NCI-H510A (cell line): ENCODE measurements at places on chromosomes 6 and 20.

DNA sequence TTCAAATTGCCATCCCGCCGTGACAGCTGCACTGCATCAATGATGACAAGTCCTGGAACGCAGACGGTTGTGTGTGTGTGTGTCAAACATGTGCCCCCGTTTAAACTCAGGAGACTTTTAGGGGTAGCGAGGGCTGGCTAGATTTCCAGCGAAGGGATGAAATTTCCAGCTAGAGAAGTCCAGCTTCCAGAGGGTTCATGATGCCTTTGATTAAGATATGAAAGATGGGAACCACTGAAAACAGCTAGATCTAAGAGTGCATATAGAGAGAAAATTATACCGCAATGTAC lies 644 bp downstream of the KIZ start:
- DNase-seq: no peak

GRCh38 chr6:20632696-20633095 lies 98.4 kb downstream of the CDKAL1 start:
- DNase-seq: no peak

DNA sequence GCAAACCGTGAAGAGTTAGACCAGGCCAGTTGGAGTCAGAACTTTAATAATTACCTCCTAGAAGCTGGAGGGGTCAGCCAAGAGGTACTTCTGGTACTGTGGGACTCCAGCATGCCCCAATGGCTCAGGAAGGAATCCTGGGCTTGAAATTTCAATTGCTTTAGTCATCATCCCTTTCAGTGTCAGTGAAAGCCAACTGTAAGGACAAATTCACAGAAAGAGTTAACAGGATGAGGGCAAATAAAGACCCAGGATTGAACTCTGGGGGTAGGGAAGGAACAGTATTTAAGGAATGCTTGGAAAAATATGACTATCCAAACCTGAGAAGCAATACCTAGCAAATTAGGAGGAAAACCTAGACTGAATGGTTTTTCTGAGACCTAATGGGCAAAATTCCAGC lies 735.1 kb upstream of the MARCKS start:
- no peak for DNase-seq

DNA sequence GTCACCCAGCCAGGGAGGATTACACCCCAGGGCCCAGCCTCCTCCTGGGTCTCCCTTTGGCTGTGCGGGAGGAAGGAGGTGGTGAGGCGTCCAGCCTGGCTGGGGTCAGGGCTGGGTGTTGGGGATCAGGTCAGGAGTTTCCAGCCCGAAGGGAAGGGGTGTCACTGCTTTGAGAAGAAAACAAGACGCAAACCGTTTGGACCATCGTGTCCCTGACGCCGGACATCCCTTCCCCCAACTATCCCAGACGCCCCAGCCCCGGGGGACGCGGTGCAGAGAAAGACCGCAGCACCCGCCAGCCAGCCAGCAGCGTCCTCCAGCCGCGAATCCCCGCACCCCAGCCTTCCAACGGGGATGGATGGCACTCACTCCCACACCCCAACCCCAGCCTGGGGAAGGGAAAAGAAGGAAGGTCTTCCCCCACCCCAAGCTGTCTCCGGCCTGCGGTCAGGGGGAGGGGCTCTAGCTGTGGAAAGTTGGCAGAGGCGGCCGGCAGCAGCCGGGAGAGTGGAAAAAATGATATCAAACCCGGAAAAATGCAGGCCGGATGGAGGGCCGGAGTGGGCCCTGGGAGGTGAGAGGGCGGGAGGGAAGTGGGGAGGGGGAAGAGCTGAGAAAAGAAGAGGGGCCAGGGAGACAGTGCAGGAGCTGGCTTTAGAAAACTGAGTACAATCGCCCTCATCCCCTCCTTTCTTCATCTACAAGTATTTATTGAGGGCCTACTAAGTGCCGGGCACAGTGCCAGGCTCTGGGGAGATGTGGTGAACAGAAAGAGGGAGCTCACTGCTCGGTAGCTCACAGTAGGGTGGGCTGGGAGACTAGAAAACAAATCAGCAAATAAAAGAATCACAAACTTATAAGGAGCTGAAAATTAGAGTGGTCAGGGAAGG lies 10.6 kb downstream of the REM1 start:
- no peak for DNase-seq

- DNase-seq: no peak
These were observed 121.0 kb downstream of the BTBD9 start for GRCh38 chr6:38518511-38519304.

GRCh38 chr6:143901885-143902750 lies 37.8 kb downstream of the ZC2HC1B start:
- DNase-seq: no peak

GRCh38 chr6:142819603-142820337 lies 125.2 kb downstream of the HIVEP2 start:
- DNase-seq: no peak

DNA sequence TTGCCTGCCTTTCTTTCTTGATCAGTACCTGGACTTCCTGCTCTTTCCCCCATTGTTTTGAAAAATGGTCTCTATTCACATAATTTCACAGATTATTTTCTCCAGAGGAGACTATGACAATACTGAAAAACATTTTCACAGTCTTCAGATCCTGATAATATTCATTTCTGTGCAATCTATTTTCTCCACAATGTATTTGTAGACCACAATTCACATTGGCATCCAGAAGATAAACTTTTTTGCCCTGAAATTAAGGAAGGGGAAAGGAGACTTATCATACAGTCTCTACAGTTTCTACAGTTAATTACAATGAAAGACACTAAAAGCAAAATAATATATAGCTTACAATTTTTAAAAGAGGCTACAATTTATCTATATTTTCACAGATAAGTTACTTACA lies 18.4 kb downstream of the LCA5 start:
- DNase-seq: no peak

DNA sequence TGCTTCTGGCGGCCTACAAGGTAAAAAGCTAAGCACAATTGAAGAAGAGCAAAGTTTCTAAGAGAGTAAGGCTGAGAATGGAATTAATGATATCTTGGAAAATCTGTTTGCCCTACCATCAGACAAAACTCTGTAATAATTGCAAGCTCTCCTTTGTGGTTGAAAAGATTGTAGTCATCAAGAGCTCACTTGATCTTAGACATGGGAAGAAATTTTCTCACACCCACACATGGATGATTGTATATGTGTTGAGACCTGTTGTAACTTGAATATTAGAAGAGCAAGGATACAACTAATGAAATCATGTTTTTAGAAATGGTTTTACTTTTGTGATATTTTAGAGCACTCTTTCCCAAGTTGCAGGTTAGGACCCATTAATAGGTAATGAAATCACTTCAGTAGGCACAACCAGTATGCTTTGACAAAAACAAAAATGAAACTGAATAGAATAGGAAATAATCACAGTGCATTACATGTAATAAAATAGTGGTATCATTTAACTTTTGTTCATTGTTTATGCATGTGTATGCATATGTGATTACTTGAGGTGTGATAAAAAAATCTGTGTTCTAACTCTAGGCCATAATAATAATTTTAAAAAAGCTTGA lies 14.0 kb downstream of the DCBLD1 start:
- DNase-seq: no peak

- DNase-seq: no peak
These were observed 532.1 kb upstream of the JAG1 start for GRCh38 chr20:11205769-11206362.

DNA sequence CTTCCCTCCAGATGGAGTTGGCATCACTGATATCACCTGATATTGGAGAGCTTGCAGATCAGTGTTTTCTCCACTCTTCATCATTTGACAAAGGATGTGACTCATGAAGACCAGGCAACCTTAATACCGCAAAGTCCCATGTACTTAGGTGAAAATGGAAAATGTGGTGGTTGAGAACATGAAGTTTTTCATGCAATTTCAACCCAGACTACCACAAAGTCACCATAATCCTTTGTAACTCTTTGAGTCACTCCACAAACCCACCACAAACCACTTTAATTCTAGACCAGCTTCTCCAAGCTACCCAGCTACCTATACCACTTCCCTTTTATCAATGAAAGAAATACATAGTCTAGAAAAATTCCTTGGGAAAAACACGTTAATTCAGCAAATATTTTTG lies 7.1 kb downstream of the NHLRC1 start:
- DNase-seq: no peak

DNA sequence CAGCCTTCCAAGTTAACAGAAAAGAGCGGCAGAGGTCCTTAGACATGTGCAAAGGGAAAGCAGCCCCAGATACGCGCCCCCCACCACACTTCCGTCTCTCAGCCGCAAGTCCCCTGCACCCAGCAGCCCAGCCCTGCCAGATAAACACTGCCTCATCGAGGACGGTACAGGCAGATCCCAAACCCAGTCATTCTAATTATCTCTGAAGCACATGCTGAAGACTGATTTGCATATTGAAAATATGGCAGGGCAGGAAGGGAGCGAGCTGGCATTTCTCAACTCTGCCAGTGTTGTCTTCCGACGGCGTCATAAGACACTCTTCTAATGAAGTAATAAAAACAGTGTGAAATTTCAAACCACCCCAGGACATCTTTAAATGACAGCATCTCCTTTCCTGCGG lies 122.8 kb upstream of the CDH4 start:
- DNase-seq: no peak

GRCh38 chr20:62060631-62061541 lies 4.8 kb downstream of the TAF4 start:
- no peak for DNase-seq

DNA sequence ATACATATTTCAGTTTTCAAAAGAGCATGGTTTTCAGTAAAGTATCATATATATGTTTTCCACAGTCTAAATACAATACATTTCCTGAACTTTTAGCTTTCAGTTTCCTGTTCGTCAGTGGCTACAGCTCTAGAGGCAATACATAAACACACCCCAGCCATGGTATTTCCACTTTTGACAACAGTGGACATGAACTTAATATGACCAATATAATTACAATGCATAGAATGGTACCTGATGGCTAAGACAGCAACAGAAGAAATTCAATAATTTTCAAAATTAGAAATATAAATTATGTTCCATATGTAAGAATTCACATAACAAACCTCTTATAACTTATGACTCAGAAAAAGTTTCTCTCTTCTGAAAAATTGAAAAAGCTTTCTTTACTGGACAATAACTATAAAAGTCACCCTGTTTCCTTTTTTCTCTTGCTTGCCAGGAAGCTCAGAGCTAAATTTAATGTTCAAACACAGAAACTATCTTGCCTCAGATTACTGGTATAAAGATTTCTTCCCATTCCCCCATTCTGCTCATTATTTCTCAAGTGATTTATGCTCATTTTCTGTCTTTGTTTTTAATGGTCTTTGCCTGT lies 19.2 kb downstream of the FKBP5 start:
- no peak for DNase-seq

GRCh38 chr6:100432136-100432535 lies 32.6 kb downstream of the SIM1 start:
- DNase-seq: no peak

GRCh38 chr6:73983367-73983766 lies 287.4 kb downstream of the CD109 start:
- no peak for DNase-seq

- no peak for DNase-seq
These were observed 702.1 kb downstream of the FRK start for GRCh38 chr6:115358616-115359015.

DNA sequence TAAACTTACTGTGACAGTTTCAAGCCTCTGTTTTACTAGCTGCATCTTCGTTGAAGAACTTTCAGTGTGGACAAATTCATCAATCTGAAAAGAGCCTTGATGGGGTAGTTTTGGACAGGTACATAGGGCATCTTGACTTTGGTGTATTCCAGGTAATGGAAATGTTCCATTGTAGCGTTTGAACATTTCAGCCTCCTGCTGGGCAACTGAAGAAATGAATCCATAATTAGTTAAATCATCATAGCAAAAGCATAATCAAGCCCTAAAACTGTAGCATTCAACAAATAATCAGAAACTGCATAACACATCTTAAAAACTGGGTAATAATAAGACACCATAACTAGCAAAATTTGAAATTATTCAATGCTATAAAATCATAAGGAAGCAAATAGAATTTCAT lies 86.2 kb downstream of the AHI1 start:
- DNase-seq: no peak

DNA sequence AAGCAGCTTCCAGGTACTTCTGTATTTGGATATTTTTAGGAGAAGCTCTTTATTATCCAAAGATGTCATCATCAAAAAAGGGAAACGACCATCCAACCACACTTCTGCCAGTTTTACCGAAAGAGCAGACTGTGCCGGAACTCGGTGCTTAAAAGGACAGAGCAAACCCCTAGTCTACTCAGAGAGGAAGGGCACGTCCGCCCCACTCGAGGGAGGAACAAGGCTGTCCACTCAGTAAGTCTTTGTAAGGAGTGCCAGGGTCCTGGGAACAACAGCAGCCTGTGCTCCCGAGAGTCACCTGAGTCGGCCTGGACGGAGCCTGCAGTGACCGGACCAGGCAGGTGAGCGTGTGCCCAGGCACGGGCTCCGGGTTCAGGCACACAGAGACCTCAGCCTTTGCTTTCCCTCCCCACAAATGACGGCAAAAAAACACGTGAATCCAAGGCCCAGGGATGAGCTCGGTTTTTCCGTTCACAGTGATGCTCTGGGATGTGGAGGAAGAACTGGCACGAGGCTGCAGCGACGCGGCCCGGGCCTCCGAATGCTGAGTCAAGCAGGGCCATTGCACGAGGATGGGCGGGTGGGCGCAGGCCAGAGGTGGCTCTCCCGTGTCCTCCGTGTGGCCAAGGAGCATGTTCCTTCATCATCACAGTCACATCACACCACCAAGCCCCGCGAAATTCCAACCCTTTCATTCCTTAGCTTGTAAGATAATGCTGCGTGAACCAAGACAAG lies 17.4 kb upstream of the SLCO4A1 start:
- no peak for DNase-seq

DNA sequence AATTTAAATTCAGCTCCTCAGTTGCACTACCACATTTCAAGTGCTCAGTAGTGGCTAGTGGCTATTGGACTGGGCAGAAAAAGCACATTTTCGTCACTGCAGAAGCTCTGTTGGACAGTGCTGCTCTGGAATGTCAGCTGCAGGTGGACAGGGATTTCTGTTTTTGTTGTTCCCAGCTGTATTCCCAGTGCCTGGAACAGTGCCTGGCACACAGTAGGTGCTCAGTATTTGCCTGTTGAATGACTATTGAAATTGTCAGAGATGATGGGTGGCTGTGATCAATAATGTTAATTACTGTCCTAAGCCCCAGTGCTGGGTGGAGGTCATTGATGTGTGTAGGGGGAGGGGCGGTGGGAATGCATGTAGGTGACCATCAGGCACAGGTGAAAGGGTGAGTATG lies 5.5 kb downstream of the CLPSL1 start:
- no peak for DNase-seq

DNA sequence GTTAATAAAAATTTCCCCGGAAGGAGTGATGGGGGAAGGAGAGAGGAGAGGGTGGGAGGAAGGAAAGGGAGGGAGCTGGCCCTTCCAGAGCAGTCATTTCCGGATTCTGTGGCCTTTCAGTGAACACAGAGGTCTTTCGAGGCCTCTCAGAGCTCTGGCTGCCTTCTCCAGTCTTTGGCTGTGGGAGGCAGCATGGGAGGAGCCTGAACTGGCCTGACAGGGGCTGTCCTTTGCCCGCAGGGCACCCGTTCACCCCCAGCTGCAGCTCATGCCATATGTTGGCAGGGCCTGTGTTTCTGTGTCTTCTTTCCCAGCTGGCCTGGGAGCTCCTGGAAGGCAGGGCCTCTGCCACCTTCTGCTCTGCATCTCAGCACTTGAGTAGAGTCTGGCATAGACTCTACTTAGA lies 95.5 kb downstream of the PPP1R14C start:
- no peak for DNase-seq

GRCh38 chr6:5401845-5402738 lies 140.8 kb downstream of the FARS2 start:
- DNase-seq: no peak

- no peak for DNase-seq
These were observed 2.6 kb downstream of the NT5E start for GRCh38 chr6:85452441-85452881.
